NCI-H1436 (cell line): ENCODE measurements at places on chromosomes 4 and X.
A peak's percentile ranks its signal among the peaks of the same experiment; 100 is the strongest.

- no peak for DNase-seq
These were observed 1.8 kb downstream of the TLL1 start for GRCh38 chr4:165874791-165875371.

DNA sequence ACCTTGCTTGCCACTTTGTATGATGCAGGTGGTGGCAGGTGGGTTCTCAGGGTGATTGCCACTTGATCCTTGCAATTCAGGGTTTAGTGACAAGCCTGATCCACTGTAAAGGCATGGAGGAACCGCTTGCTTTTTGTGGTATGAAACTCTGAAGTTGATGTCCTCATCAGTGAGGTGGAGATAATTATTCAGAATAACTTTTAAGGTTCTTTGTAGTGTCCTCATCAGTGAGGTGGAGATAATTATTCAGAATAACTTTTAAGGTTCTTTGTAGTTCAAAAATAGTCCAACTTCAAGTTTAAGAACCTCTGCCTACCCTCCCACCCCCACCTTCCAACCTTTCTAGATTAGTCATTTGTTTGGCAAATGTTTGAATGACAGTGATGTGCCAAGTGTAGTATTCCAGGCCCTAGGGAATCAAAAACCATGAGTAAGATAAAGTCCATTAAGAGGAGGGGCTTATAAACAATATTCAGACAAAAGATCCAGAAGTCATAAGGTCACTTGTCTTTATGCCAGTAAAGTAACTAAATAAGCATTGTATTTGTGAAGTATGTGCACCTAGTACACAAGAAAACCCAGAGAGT, 51.2 kb downstream of the DCUN1D4 start:
- DNase-seq, result no peak

- no peak for DNase-seq
These were observed 16.8 kb downstream of the SMIM20 start for GRCh38 chr4:25930731-25931354.

DNA sequence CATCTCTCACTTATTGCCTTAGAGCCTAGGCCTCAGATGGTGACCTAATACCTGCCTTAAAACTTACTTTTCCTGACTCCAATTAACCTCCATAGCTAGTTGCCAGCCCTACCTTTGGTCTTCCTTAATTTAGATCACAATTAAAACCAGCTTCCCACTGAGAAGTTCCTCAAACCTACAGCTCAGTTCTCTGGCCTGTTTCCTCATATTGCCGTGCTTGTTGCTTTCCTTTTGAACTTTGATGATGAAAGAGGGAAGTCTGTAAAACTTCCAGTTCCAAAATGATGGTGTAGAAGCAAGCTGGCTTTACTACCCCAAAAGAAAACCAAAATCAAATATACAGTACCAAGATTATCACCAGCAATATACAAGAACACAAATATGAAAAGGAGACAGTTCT, 28.9 kb upstream of the CAMK2D start:
- DNase-seq, result no peak

- DNase-seq, result no peak
These were observed 6.9 kb downstream of the CTBP1 start for GRCh38 chr4:1241936-1242505.

- DNase-seq, result no peak
These were observed 834.7 kb downstream of the RAPGEF2 start for GRCh38 chr4:159937595-159937994.

DNA sequence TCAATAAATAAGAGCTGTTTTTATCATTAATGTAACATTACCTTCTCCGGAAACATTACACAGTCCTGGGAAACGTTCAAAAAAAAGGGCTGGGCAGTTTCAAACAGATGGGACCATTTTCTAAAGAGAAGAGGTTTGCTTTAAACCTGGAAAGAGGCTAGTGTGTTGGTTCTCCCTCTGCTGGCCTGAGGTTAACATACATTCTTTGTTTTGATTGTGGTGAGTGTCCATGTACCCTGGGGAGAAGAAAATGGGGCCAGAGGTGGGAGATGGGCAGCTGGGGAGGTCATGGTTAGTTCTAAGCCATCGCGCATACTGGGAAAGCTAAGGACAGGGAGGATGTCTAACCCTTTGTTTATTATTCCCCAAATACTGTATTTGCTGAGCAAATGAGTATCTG, 194.7 kb downstream of the CPEB2 start:
- DNase-seq, result no peak

GRCh38 chr4:123786163-123786915, 389.7 kb downstream of the SPRY1 start:
- DNase-seq, result no peak

DNA sequence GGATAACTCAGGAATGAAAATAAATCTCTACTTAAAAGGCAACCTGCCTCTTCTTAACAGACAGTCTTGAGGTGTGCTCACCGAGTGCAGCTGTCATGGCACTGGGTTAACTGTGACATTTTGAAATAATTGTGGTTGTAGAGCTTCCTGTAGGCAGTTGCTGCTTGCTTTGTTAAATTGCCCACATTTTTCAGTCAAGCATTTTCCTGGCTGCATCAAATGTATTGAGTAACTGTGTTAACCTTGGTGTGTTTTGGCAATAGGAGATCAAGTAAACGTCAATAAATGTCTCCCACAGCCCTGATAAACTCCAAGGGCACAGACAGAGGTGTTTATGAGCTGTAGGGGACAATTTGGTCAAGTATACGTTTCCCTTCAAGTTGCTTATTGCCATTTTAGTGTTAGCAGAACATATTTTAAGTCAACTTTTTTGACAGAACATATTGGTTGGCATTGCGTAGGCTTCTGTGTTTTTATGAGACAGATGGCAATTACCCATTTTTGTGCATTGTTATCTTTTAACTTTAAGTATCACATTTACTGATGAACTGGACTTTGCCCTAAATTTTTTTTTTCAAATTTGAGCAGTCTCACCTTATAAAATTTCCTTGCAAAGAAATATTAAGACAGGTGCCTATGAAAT, 527.4 kb downstream of the C4orf33 start:
- no peak for DNase-seq

GRCh38 chr4:71538528-71538927, 199.7 kb downstream of the SLC4A4 start:
- DNase-seq, result no peak

- no peak for DNase-seq
These were observed 5.1 kb downstream of the UBE2A start for GRCh38 chrX:119579414-119579813.

DNA sequence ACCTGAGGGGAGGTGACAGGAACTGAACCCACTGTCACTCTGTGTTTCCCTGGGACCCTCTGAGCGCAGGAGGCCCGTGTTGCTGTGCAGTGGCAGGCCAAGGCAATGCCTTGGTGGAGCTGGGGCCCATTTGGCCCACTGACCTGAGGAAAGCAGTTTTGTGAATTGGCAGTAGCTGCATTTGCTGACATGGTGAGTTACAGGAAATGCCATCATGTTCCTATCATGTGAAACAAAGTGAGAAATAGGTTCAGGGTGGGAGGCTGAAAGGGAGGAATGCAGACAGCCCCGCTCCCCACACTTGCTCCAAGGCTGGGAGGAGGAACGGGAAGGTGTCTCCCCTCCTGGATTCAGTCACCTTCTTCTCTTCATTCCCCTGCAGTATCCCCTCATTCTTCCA, 146.1 kb downstream of the PTTG2 start:
- no peak for DNase-seq

- no peak for DNase-seq
These were observed 68.3 kb downstream of the TEX13C start for GRCh38 chrX:125387945-125388344.

DNA sequence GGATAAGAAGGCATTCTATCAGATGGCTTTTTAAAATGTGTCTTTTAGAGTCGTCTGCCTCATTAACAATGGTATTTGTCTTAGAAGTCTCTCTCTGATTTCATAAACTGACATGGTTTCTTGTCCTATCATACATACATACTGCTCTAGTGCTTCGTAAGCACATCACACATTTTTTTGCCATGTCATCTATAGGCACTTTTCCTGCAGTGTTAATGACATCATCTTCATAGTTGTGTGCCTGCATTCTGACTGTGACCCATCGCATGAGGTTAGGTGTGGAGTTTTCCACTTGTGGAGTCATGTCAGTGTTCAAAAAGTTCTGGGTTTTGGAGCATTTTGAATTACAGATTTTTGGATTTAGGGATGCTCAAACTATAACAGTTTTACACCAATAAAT, 361.6 kb upstream of the SPOCK3 start:
- no peak for DNase-seq

DNA sequence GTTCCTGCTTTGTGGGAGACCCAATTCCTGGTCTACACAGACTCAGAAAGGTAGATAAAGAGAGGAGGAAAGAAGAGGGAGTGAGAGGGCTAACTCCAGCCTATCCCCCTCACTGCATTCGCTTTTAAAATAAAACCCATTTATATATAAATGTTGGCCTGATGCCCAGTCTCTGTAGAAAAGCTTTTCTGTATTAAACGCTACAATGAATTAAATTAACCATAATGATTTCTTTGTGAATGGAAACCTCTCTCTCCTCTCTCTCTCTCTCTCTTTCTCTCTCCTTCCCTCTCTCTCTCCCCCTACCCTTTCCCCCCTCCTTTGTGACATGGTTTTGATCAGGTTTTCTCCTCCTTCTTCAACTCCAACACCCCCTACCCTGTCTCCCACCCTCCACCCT, 34.8 kb downstream of the PJA1 start:
- DNase-seq, result peak; percentile 65

DNA sequence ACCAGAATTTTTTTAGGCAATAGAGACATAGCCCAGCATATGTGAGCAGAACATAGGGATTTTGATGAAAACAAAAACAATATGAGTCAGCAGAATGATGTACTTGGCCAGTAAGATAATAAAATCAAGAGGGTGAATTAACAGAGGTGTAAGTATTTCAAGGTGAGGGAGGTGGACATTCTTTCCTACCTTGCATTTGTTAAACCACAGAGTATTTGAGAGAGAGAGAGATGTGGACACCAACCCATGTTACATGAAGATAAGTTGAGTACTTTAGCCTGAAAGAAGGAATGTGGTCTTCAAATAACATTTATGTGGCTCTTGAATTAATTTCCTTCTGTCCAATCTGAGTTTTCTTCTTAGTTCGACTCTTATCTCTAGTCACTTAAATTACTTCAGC, 68.6 kb downstream of the DIAPH2 start:
- DNase-seq, result no peak

DNA sequence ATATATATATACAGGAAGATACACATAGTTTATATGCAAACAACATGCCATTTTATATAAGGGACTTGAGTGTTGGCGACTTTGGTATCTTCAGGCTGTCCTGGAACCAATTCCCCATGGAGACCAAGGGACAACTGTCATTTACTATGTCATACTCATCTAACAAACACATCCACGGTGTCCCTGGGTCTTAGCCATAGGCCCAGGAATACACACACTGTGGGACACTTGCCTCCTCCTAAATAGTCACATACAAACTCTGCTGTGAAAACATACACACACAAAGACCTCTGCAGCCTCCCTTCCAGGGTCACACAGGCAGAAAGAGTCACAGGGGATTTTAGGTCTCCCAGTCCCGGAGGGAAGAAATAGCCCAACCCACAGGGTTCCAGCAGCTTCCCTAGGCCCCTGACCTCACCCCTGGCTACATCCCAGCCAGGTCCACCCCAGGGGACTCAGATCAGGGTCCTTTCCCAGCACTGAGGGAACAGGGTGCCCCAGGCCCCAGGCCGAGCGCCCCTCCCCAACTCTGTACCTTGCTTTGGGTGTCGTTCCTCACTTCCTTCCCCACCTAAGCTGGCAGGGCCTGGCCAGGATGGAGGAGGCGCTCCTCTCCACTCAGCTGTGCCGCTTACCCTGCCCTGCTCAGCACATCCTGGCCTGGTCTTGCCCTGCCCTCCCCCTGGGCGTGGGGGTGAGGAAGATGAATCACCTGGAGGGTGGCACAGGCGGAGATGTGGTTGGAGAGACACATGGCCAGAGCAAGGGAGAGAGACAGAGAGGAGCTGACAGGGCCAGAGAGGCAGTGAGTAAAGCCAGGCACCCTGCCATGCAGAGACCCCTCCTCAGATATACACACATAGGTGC, 21.8 kb downstream of the FGD1 start:
- DNase-seq, result no peak

DNA sequence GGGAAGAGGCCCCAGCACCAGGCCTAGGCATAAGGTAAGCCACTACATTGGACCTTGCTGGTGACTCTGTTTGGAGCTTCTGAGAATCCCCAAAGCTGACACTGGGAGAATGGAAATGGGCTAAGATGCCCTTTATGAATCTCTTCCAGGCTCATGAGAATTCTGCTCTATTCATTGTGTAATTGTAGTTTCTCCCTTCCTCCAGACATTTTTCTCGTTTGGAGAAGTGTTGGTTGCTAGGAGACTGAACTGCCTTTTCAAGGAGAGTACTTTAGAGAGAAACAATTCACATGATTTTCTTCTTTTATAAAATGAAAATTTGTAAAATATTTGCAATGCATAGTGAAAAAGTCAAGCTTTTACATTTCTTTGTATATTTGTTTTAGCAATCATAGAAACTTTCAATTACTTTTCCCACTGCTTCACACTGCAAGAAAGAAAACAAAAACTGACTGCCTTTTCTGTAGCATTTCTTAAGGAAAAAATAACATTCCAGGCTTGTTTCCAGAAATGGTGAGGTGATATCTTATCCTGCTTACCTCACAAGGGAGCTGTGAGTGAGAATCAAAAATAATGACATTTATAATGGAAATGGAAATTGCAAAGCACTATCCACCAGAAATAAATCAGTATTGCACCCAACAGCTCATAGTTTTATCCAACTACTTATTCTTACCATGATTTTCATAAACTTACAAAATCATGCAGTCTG, 24.9 kb upstream of the DCHS2 start:
- DNase-seq, result no peak

DNA sequence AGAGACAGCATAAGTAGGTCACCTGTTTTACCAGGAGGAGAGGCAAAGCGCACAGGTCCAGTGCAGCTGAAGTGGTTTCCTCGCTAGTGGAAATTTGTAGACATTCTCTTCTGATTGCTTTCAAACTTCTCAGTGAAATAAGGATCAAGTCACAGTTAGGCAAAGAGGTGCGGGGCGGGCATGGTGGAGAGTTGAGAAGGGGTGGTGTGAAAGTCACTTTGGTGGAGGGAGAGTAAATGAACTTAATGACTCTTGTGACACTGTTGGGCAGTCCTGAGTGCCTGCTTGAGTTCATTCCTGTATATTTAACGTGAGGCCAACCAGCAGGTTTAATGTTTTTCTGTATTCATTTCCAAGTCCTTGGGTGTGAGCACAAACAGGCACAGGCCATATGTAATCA, 235.6 kb downstream of the TRIML1 start:
- DNase-seq, result no peak

DNA sequence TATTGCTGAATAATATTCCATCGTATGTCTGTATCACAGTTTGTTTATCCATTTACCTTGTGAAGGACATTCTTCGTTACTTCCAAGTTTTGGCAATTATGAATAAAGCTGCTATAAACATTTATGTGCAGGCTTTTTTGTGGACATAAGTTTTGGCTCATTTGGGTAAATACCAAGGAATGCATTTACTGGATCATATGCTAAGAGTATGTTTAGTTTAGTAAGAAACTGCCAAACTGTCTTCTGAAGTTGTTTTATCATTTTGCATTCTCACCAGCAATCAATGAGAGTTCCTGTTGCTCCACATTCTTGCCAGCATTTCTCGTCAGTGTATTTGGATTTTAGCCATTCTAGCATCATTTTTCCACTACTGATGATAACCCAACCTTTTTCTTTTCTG, 232.7 kb upstream of the NR3C2 start:
- no peak for DNase-seq

- DNase-seq, result no peak
These were observed 1.5 kb downstream of the FHDC1 start for GRCh38 chr4:152937336-152938236.

- no peak for DNase-seq
These were observed 62.4 kb downstream of the TRMT44 start for GRCh38 chr4:8502836-8503585.
